Muscle of back (tissue), 13 donors: ENCODE measurements at places on chromosomes 7 and 10. TPM values are rescaled to one million over a fixed set of nuclear protein-coding genes. Genes with fewer than 3 reads are reported as not detected.

CPEB3 gene
- 3.9 TPM for polyA plus RNA-seq

ABCB4 gene
- 1.4 TPM for polyA plus RNA-seq

MYO1G gene
- 0.42 TPM for polyA plus RNA-seq

RASA4B gene
- polyA plus RNA-seq = 15.2 TPM

LIPA gene
- 35.2 TPM for polyA plus RNA-seq

SMKR1 gene
- not detected for polyA plus RNA-seq

DENND2A gene
- 47.7 TPM for polyA plus RNA-seq

IKZF1 gene
- 1.9 TPM for polyA plus RNA-seq

TFEC gene
- polyA plus RNA-seq = 1.2 TPM

ATG9B gene
- polyA plus RNA-seq = 1.9 TPM

CNTNAP2 gene
- 19.6 TPM for polyA plus RNA-seq

ZNF736 gene
- polyA plus RNA-seq = 7.0 TPM

CDNF gene
- 3.0 TPM for polyA plus RNA-seq

LIPK gene
- polyA plus RNA-seq = not detected

CCDC146 gene
- polyA plus RNA-seq = 4.9 TPM

METTL27 gene
- polyA plus RNA-seq = 1.2 TPM
